ENCODE measurements at places on chromosomes 4 and X. TPM values are rescaled to one million over a fixed set of nuclear protein-coding genes. Genes with fewer than 3 reads are reported as not detected.

GRCh38 chr4:176193938-176194337, 1.4 kb downstream of the SPATA4 start:
- DNase-seq = no peak

GRCh38 chr4:15481961-15482745, 12.5 kb downstream of the CC2D2A start:
- DNase-seq = no peak

- DNase-seq = no peak
Observed at GRCh38 chr4:112793033-112793432, 156.1 kb downstream of the LARP7 start.

- no peak for DNase-seq
Observed at GRCh38 chr4:128820671-128821070, 11.2 kb downstream of the JADE1 start.

Gene UCP1
- not detected for total RNA-seq

Gene PAGE4
- not detected for total RNA-seq

DNA sequence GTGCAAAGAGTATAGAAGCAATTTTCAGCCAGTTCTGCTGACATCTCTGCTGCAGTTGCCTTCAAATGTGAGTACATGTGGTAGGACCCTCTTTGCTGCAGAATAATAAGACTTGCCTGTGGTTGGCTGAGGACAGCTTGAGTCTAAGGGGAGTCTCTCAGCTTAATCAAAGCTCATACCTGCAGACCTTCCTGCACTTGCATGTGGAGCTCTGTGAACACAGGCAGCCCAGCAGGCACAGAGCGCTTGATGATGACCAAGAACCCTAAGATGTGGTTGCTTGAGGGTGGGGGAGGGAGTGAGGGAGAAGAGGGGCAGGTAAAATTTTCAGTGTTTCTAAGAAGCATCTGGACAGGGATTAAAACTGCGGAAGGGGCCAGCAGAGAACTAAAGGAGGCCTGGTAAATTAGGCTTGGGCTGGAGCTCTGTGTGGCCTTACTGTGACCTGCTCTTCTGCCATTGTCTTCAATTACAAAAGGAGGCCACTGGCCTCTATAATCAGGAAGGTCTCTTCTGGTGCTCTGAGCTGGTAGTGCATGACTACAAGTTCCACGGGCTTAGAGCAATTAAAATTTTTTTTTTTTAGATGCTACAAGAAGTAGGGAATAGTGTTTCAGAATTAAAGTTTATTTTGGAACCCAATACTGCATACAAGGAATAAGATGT, 59.9 kb upstream of the CHRNA9 start:
- no peak for DNase-seq

GRCh38 chrX:38935561-38935960, 134.3 kb downstream of the MID1IP1 start:
- no peak for DNase-seq

DNA sequence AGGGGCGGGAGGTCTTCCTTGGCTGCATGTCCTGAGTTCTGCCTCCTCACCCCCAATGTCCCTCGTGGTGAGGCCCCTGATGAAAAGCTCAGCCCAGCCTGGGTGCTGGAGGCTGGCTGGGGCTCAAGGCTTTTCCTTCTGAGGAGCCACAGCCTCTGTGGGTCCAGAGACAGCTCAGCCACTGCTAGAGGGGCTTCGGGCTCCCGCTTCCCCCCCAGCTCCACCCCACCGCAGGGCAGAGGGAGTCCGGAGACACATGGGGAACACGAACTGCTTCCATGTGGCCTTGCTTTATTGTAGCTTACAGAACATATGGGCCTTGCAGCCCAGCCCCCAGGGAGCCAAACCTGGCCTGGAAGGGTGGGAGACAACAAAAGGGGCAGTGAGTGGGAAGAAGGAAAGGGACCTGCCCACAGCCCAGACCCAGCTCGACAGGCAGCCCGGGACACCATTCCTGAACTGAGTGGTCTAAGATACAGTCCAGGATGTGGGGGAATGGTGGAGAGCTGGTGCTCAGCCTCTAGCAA, 89.9 kb upstream of the NKX1-1 start:
- DNase-seq = no peak

DNA sequence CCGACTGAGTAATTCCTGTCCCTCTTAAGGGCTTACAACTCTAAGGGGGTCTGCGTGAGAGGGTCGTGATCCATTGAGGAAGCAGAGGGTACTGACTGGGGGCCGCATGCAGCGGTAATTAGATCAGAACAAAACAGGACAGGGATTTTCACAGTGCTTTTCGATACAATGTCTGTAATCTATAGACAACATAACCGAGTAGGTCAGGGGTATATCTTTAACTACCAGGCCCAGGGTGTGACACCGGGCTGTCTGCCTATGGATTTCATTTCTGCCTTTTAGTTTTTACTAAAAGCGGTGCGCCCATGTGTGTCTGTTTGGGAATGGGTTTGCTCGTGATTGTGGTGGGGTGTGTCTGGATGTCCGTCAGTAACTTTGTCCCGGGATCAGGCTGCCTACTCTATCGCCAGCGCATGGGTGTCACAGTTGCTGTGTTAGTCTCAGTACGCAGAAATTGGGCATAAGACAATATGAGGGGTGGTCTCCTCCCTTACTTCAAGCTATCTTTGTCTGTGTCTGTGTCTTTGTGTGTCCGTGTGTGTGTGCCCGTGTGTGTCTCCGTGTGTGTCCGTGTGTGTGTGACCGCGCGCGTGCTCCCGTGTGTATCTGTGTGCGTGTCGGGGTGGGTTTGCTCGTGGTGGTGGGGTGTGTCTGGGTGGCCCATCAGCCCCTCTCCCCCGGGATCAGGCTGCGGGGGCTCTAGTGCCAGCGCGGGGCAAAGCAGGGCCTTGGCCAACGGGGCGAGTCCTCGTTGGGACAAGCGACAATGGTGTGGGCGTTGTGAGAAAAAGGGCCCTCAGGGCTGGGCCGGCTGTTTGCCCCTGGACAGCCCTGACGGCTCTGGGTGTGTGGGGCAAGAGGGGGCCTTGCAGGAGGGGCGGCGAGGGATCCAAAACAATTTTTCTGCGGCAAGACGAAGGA, 10.4 kb downstream of the FRG2 start:
- DNase-seq = no peak

Gene WAS
- total RNA-seq = 99.0 TPM

GRCh38 chr4:62359441-62360155, 1159.5 kb downstream of the ADGRL3 start:
- no peak for DNase-seq

- no peak for DNase-seq
Observed at GRCh38 chrX:10509397-10509796, 111.0 kb downstream of the MID1 start.

All from activated CD4-positive, alpha-beta T cell treated with anti-CD3 and anti-CD28 coated beads, Interleukin-2, amount 10 ng/mL, durations not matched to agents 24 days and 14 days (primary cell).